ENCODE measurements at places on chromosomes 7 and 10.

DNA sequence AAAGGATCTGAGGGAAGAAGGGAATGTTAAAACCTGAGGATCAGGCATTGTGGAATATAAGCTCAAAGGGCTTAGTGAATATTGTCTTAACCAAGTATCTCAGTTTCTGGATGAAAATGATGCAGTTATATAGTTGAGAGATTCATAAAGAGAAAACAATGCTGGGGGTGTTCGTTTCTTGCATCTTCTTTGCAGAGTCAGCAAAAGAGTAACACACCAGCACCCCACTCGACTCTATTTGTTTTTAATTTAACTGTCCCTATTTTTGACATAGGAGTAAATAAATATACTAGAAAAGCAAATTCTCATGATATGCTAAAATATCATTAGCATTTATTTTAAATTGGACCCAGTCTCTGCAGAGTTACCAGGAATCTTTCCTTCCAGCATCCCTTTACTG is 7.6 kb upstream of the OIT3 start:
- DNase-seq, result no peak

DNA sequence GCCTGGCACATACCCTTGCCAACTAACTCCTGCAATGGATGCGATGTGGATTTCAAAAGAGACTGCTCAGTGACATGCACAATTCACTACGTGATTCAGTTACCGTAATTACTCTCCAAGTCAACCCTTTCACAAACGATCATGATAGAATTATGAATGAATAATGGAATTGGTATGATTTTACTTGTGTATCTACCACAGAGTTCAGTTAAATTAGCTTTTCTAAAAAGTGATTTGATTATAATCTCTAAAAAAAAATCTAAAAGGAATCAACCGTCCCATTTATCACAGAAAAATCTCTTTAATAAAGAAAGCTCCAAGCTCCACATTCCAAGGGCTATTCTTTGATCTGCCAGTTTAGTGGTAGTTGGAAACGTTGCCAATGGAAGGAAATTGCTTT is 30.4 kb upstream of the RSU1 start:
- DNase-seq, result no peak

GRCh38 chr10:12922117-12922900 is 79.2 kb downstream of the CCDC3 start:
- DNase-seq, result no peak

DNA sequence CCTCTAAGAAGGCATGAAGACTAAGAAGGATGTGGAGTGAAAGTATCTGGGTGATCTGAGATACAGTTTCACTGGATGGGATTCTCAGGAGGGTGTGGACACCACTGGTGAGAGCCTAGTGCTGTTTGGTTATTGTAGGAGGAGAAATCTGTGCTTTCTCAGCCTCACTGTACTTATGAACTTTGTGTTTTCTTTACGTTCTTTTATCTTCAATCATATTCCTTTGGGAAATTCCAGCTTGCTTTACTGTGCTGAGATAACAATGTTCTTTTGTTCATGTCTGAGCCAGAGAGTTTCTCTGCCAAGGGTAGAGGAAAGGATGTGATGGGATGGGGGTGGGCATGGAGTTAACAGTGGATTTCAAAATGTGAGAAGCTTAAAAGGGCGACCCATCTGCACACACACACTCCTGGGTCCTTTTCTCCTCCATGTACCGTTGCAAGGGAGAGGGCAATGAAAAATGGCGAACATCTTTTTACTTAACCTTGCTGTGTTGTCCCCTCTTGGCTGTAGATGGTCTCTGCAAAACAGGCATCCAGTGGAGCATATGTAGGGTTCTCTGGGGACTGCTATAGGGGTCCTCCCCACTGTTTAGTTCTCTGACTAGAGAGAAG is 25.0 kb upstream of the TAX1BP1 start:
- DNase-seq, result no peak

GRCh38 chr10:116691635-116692034 is 50.7 kb downstream of the HSPA12A start:
- DNase-seq, result no peak

DNA sequence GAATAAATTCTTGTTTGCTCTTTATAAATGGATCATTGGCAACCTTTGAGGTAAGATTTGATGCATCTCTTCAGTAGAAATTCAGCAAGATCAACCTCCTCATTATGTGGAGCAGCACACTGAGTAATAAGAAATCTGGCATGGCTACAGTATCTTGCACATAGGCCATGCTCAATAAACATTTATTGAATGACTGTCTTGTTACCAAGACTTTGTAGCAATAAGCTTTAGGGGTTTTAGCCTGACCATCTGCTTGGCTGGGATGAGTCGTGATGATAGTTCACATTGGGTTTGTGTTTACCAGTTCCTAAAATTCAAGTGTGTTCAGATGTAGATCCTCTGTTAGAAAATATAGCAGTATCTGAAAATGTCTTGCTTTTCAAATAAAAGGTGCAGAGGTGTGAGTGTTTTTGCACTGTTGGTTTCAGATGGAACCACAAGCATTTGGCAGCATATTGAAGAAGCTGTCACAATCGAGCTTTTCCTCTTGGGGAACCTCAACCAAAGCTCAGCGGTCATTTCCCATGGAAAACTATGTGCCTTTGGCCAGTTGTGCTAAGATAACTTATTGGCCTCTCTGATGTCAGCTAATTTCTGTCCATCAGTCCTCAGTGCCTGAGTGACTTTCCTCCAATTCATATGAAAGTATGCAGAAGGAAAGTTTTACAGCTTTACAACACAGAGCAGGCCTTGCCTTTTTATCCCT is 442.6 kb downstream of the GFRA1 start:
- DNase-seq, result no peak

DNA sequence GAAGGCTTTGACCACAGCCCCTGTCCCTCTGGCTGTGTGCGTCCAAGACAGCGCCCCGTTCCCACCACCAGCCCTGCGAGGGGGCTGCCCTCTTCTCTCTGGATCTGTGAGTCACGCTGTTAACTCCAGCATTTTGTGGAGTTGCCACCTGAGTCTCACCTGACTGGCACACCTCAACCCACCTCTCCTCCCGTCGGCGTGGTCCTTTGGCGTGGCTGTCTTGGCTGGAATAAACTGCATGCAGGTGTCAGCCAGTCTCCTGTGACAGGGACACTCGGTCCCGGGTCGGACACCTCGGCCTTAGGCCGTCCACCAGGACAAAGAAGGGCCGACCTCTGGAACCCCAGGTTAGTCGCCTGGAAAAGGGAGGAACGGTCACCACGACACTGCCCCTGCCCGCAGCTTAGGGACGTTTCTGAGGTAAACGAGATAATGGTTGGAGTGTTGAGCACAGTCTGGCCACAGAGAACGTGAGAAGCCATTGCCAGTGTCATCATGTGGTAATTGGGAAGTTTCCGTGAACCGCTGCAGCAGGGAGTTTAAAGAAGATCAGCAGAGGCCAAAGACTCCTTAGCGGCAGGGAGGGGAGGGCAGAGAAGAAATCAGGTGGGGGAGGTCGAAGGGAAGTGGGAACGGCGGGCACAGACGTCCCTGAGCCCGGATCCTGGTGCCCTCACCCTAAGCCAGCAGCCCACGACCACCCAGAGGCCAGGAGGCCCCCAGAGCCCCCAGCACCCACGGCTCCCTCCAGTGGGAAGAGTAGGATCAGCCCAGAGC is 73.6 kb upstream of the FAM20C start:
- no peak for DNase-seq

- DNase-seq, result no peak
These were observed 50.1 kb downstream of the HK1 start for GRCh38 chr10:69328380-69328735.

DNA sequence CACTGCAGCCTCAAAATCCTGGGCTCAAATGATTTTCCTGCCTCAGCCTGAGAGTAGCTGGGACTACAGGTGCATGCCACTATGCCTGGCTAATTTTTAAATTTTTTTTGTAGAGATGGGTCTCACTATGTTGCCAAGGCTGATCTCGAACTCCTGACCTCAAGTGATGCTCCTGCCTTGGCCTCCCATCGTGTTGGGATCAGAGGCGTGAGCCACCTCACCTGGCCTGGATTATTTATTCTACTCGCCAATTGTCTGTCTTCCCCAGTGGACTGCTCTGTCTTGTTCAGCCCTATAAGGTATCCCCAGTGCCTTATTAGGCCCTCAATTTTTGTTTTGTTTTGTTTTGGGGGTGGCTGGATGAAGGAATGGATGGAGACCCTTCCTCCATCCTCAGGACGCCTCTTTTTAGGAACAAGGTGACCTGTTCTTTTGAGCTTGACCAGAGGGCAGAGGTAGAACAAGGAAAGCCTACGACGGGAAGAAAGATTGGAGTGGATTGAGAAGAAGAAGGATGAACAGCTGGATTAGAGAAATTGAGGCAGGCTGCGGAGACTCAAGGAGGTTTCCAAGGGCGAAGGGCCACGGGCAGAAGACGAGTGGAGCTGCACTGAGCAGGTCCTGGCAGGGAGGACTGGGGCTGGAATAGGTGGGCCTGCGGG is 541 bp upstream of the DENND10 start:
- no peak for DNase-seq

DNA sequence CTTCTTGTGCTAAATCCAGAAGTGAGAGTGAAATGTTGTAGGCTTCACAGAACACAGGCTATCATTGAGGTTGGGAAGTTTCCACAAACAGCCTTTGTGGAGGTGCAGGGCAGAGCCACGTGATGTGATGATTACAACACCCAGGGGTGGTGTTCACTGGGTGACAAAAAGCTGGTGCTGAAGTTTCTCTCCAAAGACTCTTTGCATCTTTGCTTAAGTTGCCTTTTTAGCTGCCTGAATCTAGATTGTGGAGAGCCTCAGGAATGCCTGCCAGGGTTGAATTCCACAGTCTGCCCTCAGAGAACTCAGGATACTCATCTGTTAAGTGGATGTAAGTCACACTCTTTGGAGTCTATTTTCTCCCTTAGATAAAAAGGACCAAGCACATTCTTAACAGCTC is 56.3 kb downstream of the PLXNA4 start:
- DNase-seq, result no peak

DNA sequence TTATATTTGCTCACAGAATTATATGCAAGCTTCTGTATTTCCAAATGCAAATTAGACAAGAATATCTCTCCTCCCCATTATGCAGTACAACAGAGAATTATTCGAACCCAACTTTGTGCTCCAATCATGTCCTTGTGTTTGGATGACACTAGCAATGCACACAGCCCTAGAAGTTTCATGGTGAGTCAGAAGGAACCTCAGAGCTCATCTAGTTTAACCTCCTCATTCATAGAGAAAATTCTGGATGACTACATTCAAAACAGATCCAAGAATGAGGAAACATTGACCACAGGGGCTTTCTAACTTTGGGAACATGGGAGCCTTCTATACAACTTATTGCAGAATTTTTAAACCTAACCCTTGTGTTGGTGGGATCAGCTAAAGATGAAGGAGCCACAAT is 12.8 kb upstream of the ARID5B start:
- DNase-seq, result no peak

GRCh38 chr10:133318494-133319127 is 9.9 kb downstream of the ZNF511 start:
- no peak for DNase-seq

GRCh38 chr10:68333440-68334431 is 1.0 kb upstream of the PBLD start:
- no peak for DNase-seq

DNA sequence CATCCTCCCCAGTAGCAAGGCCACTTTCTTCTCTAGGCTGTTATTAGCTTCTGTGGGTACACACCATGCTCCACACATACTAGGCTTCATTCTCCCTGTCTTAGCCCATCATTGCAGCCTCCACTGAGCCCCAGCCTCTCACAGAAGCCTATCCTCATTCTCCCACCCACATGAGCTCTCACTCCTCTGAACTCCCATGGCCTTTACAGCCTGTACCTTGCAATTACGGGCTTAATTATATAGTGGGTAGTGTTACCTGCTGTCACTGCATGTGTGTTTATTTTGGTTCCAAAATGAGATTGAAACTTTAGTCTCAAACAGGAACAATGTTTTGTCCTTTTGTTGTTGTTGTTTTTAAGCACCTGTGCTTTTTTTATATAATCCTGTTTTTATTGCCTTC is 460.0 kb downstream of the KCNMA1 start:
- no peak for DNase-seq

DNA sequence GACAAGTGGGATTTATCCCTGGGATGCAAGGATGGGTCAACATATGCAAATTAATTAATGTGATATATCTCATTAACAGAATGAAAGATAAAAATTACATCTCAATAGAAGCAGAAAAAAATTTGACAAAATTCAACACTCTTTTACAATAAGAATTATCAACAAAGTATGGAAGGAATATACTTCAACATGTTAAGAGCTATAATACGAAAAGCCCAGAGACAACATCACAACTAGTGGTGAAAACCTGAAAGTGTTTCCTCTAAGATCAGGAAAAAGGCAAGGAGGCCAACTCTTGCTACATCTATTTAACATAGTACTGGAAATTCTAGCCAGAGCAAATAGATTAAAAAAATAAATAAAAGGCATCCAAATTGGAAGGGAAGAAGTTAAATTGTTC is 970.0 kb upstream of the POT1 start:
- no peak for DNase-seq

DNA sequence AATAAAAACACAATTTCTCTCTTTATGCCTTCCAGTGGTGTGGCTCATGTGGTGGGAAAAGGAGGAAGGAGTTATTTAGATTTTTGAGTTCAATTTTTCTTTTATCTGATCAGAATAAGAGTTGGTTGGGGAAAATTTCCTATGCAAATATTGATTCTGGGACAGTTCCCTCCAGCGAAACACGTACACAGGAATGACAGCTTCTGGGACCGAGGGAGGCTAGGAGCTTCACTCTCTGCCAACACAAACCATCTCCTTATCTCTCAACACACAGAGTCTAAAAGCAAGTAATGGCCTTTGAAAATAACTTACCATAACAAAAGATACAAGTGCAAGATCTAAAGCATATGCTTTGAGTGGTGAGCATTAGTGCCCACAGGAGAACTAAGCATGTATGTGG is 122.7 kb downstream of the RAPGEF5 start:
- no peak for DNase-seq

DNA sequence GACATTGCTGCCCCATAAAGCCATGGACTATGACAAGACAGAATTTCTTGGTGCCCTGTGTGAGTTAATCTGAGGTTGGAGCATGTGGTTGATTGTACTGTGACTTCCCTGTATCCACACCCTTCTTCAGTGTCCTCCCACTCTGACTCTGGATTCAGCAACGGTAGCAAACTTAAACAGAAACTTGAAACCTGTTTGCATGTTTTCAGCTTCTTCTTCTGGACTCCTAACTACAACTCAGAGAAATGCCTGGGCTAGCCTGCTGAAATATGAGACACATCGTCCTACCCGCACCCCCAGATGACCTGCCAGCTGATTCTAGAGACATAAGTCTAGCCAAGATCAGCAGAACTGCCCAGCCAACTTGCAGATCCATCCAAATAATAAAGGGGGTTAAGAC is 78.4 kb downstream of the IPMK start:
- DNase-seq, result no peak
